ENCODE measurements at places on chromosomes 3 and 15. TPM values are rescaled to one million over a fixed set of nuclear protein-coding genes. Genes with fewer than 3 reads are reported as not detected.

The CA12 gene
- 0.58 TPM for total RNA-seq

DNA sequence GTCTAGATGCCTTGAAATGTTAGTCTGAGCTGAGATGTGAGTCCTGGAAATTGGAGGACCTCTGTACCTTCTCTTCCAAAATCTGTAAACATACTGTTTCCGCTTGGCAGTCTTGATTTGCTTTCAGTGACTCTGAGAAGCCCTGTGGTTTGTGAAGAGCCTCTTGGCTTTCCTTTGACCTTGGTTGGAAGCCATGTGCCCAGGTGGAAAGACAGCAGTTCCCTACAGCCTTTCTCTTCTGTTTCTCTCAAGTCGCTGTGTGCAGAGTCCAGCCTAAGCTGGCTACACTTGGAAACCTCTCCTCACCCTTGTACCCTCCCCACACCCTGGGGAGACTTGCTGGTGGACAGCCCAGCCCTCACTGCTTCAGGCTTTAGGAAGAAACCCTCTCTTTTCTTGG, 129.8 kb upstream of the CTDSPL start:
- no peak for DNase-seq

The ARHGAP11A gene
- total RNA-seq, result 92.3 TPM

DNA sequence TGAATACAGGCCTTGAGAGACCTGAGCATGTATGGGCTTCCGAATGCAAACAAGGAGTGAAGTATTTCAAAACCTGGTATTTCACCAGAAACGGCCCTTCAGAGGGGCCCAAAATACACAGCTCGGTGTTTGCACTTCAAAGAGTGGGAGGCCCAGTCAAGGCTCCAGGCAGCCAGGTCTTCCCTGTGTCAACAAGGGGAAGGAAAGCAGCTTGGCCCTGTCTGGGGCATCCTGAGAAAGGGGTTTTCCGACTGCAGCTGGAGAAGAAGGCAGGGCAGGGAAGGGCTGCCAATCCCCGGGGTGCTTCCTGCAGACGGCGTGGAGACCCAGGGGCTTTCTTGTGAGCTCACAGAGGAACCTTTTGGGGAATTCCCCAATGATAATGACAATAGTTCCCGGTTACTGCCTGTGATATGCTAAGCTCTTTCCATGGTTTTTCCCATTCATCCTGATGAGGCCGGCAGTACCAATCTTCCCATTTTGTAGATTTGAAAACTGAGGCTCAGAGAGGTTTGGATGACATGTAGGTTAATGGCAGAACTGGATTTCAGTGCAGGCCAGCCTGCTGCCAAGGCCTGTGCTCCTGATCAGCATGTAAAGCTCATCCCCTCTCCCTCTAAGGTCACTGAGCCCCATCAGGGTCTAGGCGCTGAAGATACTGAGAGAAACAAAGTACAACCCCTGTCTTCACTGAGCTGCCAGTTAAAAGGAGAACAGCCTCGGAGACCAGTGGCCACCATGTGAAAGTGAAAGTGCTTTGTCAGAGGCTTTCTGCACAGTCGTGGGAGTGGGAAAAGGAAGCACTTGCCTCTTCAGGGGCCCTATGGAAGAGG, 43.0 kb upstream of the TLE3 start:
- peak; percentile 41 for DNase-seq

GRCh38 chr3:105869861-105870755, 1.3 kb upstream of the CBLB start:
- DNase-seq, result no peak

DNA sequence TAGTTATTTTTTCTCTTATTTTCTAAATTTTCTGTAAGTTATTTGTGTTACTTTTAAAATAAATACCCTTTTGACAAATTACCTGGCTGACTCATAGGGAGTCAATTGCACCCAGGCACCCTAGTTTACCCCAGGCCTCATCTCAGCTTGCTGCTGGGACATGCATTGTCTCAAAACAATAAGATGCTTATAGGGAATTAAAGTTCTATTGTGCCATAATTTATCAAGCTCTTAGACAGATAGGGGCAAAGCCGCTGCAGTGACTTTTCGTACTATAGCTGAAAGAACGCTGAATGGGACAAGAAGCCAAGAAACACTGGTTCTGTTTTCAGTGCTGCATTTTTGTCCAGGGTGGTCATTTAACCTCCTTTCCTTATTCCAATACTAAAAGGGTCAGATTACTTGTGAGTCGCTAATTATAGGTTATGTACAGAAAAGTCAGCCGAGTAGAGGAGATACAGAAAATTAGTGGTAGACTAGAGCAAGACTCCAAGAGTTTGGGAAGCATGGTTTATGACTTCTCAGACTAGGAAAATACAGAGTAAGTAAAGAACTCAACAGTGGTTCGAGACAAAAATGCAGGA, 50.3 kb downstream of the EXD1 start:
- DNase-seq, result no peak

DNA sequence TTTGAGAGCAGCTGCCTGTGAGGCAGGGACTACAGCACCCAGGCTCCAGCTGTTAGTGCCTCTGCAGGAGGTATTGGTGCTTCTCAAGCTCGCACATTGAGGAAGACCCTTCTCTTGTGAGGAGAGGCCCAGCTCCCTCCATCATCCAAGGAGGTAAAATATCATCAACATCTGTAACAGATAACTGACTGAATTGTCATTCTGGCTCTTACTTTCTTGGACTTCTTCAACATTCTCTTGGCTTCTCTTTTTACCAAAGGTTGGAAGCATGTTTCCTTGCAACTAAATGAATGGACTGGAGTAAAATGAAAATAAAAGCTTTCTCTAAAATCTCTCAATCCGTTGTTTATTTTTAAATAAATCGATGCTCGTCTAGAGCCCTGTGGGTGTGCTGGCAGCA, 53.1 kb upstream of the PXYLP1 start:
- no peak for DNase-seq

GRCh38 chr15:22851513-22851912, 13.0 kb downstream of the NIPA2 start:
- DNase-seq, result no peak

GRCh38 chr15:86355801-86356200, 276.1 kb downstream of the AGBL1 start:
- DNase-seq, result no peak

The AMT gene
- 4.4 TPM for total RNA-seq

DNA sequence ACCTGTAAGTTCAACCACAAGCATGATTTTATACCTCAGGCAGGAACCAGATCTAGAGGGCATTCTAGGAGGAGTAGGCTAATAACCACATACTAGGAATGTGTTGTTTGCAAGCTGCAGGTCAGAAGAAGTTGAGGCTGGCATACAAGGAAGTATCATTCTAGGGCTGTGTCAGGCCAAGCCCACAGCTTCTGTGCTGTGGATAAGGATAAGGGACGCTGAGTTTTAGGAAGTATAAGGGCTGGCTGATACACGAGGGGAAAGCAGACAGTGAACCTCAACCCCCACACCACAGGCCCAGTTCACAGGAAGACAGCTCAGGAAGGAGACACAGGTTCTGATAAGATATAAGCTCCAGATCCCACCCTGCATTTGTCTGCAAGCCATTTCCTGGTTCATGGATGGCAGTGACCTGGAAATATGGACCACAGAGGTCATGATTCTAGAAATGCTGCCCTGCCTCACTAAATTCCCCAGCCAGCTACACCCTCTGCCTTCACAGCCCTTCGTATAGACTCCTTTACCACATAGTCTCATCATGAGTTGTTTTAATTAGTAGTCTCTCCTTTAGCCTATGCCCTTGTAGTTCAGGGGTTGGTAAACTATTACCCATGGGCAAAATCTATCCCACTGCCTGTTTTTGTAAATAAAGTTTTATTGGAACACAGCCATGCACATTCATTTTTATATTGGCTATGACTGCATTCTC, 260.7 kb downstream of the OPA1 start:
- DNase-seq, result no peak

The RYK gene
- 21.9 TPM for total RNA-seq

GRCh38 chr3:157819270-157820156, 286.7 kb downstream of the SHOX2 start:
- no peak for DNase-seq

The KNG1 gene
- total RNA-seq, result not detected

The SLC24A5 gene
- not detected for total RNA-seq

- no peak for DNase-seq
Measured at GRCh38 chr3:100407977-100408532, 6.7 kb downstream of the LNP1 start.

DNA sequence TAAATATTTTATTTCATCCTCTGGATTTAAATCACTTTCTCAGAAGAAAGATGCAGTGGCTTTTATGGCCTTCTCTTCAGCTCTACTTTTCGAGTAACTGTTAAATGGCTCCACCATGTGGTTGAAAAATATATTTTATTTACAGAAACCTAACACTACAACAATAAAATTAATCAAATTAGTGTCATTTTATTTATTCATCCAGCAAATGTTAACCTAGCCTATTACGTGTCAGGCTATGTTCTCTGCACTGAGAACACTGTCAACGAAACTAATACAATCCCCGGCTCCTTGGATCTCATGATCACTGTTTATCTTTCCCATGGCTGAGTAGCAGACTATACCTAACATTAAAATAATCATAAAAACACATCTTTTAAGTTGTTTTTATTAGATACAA, 148.0 kb upstream of the OSTN start:
- no peak for DNase-seq

The KIF15 gene
- total RNA-seq, result 38.1 TPM

The DPPA2 gene
- total RNA-seq, result not detected

DNA sequence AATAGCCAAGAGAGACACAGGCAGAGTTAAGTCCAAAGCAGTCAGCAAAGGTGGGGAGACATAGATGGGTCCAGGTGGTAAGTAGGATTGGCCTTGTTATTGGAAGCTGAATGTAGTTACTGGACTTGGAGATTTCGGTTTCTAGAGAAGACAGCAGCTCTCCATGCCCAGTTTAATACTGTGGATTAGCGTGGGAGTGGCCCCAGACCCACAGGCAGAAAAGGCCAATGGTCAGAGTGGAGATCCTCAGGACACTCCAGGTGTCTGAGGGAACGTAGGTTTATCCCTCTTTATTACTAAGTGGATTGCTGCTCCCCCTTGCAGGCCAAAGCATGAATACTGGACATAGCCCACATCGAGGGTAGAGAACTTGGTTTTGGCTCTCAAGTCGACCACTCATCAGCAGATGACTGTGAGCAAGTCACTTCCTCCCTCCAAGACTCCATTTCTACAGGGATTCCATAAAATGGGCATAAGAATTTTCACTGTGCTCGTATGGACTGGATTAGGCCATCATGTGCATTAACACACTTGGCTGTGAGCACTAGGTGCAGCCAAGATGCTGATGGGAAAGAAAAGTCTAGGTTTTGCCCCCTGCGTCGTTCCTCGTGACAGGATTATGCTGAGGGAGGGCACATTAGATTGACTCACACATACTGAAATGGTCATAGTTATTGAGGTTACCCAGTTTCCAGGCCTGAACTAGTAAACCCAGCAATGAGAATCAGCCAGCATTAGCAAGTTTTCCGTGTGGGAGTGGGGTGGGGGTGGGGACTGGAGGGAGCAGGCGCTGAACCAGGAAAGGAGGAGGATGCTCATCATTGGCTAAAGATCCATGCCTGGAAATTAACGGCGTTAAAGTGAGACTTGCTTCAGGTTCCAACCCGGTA, 225.2 kb upstream of the TPRG1 start:
- DNase-seq, result no peak

GRCh38 chr15:64229129-64229724, 66.4 kb upstream of the PPIB start:
- DNase-seq, result no peak

The GATA2 gene
- not detected for total RNA-seq

DNA sequence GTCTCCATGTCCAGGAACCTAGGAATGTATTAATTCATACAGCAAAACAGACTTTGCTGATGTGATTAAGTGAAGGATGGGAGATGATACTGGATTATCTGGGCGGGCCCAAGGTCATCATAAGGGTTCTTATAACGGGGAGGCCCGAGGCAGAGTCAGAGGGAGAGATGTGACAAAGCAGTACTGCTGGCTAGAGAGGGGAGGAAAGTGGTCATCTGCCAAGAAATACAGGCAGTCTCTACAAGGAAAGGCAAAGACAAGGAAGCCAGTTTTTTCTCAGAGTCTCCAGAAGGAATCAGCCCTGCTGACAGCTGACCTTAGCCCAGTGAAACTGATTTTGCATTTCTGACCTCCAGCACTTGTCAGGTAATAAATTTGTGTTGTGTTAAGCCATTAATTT, 66.2 kb upstream of the CORO2B start:
- no peak for DNase-seq

GRCh38 chr15:39344662-39345141, 236.2 kb upstream of the THBS1 start:
- no peak for DNase-seq

GRCh38 chr3:105448338-105448982, 81.8 kb downstream of the ALCAM start:
- DNase-seq, result no peak

The NPHP3 gene
- total RNA-seq, result 14.2 TPM

The CFAP20DC gene
- 1.4 TPM for total RNA-seq

DNA sequence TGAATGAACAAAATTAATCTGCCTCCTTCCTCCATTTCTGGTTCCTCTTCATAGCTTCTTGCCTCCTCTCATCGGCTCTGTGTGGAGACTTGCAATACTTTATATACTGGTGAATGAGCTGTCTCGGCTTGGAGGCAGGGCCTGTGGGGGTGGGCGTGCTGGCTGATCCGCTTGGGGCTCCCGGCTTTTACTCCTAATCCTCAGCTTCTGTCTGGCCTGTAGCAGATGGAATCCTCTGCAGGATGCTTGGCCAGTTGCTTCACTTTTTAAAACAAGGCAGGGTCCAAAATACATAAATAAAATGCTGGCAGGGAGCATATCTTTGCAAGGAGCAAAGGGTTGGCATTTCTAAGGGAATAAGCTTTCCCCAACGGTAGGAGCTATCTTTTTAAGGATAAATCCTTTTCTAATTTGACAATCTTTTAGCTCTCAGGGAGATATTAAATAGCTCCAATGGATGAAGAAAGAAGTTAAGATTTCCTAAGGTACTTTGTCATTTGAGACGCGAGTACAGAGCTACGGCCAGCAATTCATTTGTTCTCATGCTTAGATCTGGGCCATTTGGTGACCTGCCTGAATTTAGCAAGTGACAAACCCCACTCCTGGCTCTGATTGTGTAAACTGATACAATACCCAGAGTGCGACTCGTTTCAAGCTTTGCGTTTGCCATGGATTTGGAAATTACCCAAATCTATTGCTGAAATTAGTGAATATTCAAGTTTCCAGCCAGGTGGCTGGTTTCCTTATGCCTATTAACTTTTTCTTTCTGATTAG, 18.9 kb downstream of the SV2B start:
- no peak for DNase-seq

- peak; percentile 84 for DNase-seq
Measured at GRCh38 chr15:40307421-40308211, at the start of gene PLCB2. Gene PLCB2, minus strand, starts transcription at chr15:40307935. Its CDS starts 263 bp downstream, at chr15:40307672.

DNA sequence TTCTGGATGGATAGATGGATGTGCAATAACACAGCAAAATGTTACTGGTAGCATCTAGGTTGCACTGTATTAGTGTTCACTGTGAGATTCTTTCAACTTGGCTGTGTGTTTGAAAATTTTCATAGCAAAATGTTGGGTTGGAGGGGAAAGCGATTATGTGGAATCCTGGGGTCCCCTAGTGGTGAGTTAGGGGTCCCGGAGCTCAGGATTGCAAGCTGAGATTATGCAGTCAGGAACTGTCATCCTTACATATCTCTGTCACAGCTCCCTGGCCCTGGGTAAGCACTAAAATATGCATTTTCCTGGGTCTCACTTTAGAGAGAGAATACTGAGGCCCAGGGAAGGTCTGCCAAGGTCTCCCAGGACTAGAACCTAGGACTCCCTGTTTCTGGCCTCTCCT, 77.2 kb downstream of the CEMIP start:
- DNase-seq, result peak; percentile 16

Data from activated CD8-positive, alpha-beta T cell treated with anti-CD3 and anti-CD28 coated beads for 36 hours (primary cell).